BJ (cell line): ENCODE measurements at places on chromosomes 4 and X.

DNA sequence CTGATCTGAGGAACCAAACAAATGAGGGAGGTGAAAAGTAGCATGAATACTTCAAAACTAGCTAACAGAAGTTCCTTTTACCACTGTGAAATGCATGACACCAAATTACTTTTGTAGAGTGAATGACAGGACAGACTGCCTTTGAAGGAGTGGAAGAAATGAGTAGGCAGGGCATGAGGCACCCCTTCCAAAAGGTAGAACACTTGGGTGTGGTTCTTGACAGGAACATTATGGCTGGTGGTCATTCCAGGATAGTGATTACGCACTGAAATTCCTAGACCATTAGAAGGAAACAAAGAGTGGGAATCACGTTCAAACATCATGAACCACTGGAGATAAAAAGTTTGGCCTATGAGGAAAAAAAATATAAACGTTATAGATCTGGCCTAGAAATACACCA lies 4.9 kb downstream of the HUWE1 start:
- DNase-seq = no peak

DNA sequence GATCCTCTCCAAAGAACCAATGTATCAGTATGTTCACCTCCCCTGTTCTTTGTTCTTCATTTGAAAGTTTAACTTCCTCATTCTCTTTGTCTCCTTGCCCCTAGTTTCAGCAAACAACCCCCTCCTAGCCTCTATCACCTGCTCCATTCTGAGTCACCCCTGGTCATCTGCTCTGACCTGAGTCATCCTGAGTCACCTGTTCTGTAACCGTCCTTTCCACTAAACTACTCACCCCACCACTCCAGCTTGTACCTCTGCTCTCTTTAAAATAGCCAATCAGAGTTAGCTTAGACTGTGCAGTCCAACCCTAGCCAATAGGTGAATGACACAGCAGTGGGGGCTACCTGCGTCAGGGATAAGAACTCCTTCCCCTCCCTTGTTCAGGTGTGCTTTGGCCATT lies 249.8 kb upstream of the AADAT start:
- no peak for DNase-seq

DNA sequence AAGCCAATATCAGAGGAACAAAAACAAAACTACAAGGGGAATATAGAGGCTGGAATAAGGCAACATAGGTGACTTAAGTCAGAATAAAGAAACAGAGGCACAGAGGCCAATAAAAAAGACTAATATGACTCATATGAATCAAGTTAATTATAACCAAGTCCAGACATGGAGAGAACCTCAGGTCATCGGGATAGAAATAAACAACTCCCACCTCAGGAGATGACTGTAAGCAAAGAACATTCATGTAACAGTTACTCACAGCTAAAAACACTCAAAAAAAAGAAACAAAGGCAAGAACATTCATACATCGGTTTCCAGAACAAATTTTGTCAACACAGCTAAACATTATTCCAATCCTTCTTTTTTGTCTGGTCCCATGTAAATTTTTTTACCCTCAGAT lies 60.3 kb upstream of the RXFP1 start:
- peak; percentile 26 for DNase-seq

DNA sequence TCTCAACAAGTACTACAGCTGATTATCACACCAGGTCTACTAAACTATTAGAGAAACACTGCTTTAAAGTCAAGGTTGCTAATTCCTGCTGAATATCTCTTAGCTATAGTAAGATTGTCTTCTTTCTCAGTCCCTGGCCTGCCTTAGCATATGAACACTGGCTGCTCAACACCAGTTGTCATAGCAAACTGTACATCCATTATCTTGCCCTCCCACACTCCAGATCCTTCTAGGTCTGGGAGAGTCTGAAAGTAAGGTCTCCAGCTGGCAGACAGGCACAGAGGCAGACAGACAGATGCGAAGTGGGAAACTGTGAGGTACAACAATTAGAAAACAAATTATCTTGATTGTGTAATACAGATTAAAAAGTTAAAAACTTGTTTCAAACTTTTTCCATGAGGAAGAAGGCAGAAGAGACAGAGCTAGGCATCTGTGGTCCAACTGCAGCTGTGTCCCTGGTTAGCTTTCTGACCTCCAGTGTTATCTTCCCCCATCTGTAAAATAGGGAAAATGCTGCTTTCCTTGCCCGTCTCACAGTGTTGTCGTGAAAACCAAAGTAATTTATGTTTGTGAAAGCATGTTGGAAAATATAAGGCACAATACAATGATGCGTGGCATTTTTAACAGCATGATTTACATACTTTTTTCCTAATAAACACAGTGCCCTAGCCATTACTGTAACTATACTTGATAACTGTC lies 133.8 kb downstream of the KLHL13 start:
- DNase-seq = no peak

DNA sequence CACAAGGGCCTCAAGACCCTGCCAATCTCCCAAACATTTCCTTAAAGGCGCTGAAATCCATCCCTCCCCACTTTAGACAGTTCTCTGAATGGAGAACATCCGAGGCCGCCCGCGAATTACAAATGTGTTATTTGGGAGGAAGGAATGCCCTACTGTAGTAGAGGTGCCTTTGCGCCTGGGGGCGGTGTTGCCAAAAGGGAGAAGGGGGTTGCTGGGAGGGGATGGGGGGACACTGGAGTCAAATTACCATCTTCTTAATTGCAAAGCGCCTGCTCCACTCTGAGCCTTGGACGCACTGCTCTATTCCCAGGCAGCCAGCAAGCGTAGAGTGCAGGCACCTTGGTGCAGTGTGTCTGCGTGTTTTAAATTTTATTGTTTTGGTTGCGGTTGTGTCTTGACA lies 2.7 kb downstream of the TMEM255A start:
- DNase-seq = no peak

- DNase-seq = peak; percentile 19
These were observed 55.4 kb downstream of the KCNIP4 start for GRCh38 chr4:21893136-21893535.

DNA sequence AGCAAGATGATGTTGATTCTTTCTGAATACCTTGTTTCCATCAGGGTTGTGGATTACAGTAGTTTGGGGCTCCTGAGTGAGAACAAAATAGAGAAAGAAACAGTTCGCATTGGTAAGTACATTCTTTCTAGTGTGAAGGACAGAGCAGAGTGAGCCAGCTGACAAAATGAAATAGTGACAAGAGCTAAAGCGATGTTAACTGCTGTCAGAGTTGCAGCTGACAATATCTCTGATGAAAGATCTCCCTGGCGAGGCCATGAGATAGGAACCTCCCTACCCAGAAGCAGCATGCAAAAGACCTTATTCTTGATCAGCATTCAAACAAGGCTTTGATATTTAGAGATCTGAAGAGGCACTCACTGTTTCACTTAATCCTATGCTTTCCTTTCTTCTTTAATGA lies 258.6 kb downstream of the CAMK2D start:
- DNase-seq = no peak

- no peak for DNase-seq
These were observed 145.1 kb downstream of the APBB2 start for GRCh38 chr4:41069257-41069656.

DNA sequence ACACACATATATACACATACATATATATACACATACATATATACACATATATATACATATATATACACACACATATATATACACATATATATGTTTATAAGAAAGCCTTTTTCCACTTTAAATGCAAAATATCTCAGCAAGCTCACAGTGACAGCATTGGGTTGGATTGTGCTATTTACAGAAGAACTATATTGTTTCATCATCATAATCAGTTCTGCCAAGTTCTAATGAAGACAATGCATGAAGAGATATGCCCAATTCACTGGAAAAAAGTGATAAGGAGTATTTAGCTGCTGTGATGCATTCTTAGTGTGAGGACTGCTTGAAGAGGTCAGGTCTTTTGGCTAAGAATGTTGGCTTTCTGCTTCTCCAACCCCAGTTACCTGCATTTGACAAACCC lies 54.4 kb downstream of the RNF150 start:
- no peak for DNase-seq

DNA sequence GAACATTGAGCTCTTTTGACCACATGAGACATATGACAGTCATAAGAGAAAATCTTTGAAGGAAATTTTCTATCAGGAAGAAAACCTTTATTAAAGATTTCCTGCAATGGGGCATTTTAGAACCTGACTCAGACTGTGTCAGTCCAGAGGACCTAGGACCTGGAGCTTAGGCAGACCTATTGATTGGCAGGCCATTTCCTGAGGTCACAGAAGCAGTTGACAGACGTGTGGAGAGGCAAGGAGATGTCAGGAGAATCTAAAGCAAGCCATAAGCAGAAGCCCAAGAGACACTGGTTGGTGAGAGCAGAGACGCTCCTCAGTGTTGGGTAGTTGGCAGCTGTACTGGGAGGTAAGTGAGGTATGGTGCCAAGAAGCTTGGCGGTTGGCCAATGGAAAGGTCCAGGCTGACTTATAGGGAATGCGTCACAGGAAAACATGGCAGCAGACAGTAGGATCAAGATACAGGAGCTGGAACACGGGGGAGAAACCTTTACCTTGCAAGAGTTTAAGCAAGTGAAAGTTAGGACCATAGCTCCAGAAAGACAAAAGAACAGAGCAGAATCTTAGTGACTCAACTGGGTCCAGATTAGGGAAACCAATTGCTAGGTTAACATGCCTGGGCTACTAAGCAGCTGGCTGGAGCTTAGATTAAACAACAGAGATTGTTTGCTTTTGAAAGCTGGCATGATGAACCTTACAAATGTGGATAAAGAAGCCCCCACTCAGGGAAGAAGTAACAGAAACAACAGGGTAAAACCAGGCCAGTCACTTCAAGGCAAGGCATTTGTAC lies 18.6 kb downstream of the PALLD start:
- no peak for DNase-seq

GRCh38 chr4:170083541-170083940 lies 6.2 kb downstream of the AADAT start:
- no peak for DNase-seq

GRCh38 chr4:78592088-78592783 lies 40.7 kb downstream of the ANXA3 start:
- DNase-seq = no peak

DNA sequence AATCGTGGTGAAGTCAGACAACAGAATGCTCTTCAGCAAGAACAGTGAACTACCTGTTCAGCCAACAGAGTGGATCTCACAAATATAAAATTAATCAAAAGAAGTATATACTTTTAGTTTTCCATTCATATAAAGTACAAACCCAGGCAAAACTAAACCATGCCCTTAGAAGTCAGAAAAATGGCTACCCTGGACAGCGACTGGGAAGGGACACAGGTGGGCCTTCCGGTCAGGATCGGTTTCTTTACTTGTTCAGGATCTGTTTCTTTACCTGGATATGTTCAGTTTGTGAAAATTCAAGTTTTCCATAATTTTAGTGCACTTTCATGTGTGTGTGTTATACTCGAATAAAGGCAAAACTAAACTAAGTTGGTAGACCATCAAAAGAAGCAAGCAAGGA lies 12.4 kb upstream of the GPR173 start:
- DNase-seq = no peak

- no peak for DNase-seq
These were observed 836 bp downstream of the GRPR start for GRCh38 chrX:16124201-16124600.

DNA sequence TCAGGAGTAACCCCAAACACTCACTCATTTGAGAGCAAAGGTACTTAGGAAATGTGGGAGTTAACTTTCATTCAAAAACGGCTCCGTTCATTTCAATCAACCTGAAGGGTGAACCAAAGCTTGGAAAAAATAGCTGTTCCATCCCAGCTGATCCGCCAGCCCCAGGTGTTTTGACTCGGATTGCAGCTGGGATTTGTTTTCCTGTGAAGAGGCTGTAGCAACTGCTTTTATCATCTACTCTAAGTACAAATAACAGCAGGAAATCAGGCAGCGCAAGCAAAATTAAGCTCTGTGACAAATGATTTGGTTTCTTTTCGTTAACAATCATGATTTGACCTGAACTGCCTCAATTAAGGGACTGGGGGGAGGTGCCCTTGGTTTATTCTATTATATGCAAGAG lies 154.7 kb downstream of the BEND2 start:
- DNase-seq = no peak

- no peak for DNase-seq
These were observed 914.0 kb upstream of the PRKX start for GRCh38 chrX:4627414-4627813.

GRCh38 chr4:40990236-40990898 lies 224.0 kb downstream of the APBB2 start:
- DNase-seq = peak; percentile 94

GRCh38 chr4:86441175-86441936 lies 81.5 kb upstream of the MAPK10 start:
- DNase-seq = no peak

GRCh38 chrX:129777218-129778030 lies 2.3 kb upstream of the SASH3 start:
- no peak for DNase-seq

GRCh38 chr4:1787411-1788077 lies 5.5 kb upstream of the FGFR3 start:
- DNase-seq = no peak

DNA sequence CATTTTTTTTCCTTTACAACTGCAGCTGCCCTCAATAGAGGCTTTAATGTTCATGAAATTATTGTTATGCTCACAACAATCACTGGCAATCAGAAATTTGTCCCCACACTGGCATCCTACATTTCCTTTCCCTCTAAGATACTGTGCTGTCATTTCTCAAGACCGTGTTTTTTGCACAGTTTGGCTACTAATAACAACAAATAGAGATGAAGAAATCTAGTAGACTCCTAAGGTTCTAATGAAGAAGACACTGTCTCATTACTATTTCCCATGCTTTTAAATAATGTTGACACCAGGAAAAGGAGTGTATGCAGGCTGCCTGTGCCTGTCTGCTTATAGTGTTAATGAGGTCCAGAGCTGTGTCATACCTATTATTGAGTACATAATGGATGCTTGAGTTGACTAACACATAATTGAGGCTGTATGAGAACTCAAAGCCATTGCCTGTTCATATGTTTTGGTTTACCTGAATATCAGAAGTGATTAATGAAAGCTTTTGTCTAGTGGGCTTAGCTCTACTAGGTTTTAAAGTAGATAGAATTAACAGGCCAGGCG lies 1.5 kb upstream of the EIF4E start:
- no peak for DNase-seq

DNA sequence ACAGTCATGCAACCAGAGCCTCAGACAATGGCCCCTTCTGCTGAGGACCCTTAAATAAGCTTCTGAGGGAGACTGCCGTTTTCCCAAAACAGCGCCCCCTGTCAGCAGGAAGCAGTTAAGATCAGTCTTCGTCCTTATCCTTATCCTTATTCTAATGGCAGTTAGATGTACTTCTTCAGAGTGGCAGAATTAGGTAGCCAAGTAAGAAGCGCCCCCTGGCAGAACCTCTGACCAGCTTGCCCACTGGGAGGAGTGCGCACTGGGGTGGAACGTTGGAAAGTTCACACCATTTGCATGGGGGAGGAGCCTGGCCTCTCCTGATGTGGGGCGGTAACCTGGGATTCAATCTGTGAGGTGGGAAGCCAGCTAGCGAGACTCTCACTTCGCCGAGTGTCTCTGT lies 133.6 kb upstream of the QRFPR start:
- DNase-seq = no peak

DNA sequence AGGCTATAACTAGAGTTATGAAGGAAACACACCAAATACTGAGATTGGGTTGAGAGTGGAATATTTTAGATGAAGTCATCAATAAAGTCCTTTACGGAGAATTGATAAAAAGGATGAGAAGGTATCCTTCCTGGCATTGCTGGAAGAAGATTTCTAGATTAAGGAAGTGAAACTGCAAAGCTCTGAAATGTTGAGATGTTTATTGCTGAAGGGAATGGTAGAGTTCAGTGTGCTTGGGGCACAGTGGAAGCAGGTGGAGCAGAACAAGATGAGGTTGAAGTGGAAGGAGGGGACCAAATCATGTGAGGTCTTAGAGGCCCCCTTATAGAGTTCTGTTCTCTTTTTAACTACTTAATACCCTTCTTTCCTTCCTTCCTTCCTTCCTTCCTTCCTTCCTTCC lies 848.5 kb downstream of the RAB28 start:
- no peak for DNase-seq
